ENCODE measurements at places on chromosomes 3 and 15.

DNA sequence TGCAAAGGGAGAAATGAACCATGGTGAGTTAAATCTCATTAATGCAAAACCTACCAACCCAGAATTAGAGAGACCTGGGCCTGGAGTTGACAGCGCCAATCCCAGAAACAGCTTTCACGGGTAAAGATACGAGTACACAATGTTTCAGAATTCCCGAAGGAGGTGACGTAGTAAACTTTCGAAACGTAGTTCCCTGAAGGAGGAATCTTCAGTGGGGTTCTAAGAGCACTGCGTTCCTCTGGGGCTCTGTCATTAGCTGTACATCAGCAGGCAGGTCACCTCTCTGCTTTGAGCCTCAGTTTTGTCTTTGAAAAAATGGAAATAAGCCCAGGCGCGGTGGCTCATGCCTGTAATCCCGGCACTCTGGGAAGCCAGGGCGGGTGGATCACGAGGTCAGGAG lies 152.3 kb downstream of the XXYLT1 start:
- DNase-seq, result no peak

- no peak for DNase-seq
Observed at GRCh38 chr15:60389261-60390077, 8.3 kb downstream of the ANXA2 start.

- no peak for DNase-seq
Observed at GRCh38 chr3:30269751-30270445, 336.5 kb upstream of the TGFBR2 start.

DNA sequence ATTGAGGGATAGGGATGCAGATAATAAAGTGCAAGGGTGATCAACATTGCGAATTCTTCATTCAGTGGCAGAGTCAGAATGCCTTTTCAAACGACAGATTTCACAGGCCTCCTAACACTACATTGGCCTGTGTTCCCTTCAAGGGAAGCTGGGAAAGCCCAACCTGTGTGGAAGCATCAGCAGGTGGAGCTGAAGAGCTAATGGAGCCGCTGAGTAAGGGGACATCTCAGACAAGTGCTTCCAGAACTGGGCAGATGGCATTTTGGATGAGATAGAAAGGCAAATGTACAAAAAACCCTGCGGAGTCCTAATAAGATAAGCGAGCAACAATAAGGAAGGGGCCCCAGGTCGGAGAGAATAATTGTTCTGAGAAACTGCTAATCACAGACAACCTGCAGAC lies 8.5 kb upstream of the SLC24A5 start:
- DNase-seq, result no peak

DNA sequence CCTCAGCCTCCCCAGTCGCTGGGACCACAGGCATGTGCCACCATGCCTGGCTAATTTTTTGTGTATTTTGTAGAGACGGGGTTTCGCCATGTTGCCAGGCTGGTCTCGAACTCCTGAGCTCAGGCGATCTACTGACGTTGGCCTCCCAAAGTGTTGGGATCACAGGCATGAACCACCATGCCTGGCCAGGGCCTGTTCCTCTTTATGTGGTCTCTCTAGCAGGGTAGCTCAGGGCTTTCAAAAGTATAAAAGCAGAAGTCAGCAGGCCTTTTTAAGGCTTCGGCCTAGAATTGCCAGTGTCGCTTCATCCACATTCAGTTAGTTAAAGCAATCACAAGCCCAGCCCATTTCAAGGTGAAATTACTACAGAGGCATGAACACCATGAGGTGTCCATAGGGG lies 7.6 kb downstream of the VHL start:
- DNase-seq, result no peak

DNA sequence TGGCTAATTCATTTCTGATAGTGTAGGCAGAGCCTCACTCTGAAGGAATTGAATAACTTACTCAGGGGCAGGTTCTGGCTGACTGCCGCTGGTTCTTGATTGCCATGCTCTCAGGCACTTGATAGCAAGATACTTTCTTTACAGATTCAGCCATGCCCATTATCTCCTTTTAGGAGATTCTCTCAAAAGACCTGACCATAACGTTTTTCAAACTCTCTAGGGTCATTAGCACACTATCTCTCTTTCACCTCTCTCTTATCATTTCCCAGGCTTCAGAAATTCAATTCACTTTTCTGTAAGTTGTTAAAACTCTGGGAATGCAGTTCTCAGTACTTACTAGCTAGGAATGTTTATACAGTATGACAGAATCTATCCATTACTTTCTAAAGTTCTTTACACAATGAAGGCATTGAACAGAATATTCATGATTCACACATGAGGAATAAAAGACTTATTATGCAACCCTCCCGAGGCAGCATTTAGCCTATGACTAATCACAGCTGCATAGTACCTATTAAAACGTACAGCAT lies 850.3 kb upstream of the CADM2 start:
- DNase-seq, result no peak

GRCh38 chr3:55815262-55815661 lies 328.2 kb upstream of the WNT5A start:
- no peak for DNase-seq

GRCh38 chr3:114962189-114962588 lies 184.9 kb downstream of the ZBTB20 start:
- DNase-seq, result no peak

- DNase-seq, result no peak
Observed at GRCh38 chr3:138284957-138285477, 44.6 kb downstream of the NME9 start.

GRCh38 chr3:138465925-138466324 lies 31.5 kb downstream of the ESYT3 start:
- no peak for DNase-seq

DNA sequence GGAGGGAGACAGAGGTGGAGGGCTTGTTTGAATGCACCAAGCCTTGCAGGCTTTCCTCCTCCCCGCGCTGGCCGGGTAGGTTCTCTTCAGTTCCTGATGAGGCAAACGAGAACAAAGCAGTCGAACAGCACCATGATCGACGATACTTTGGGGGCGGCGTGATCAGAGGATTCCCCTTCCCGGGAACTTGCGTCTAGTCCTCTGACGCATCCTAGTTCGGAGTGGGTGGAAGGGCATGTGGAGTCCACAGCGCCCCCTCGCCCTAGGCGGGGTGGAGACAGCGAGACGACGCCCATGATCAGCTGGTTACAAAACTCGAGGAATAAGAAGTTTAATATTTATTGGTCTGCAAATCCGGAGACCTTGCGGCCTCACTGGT lies 452 bp upstream of the SV2B start:
- no peak for DNase-seq

DNA sequence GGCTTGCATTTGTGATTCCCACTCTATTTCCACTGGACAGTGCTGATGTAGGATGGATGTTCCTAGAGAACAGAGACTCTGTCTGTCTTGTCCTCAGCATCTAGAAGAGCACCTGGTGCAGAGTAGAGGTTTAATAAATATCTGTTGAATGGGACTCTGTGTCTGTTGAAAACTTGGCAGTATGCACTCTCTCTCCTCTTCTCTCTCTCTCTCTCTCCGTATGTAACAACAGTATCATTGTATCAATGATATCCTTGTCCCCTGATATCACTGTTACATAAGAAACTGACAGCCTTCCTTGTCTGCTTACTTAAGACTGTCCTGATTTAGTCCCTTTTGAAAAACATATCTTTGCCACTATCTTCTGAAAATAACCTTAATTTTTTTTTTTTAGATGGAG lies 24.3 kb upstream of the MGLL start:
- no peak for DNase-seq

GRCh38 chr15:26243382-26243781 lies 380.3 kb upstream of the ATP10A start:
- DNase-seq, result no peak
